AG08396 (cell line): ENCODE measurements at places on chromosomes 1 and 21.

DNA sequence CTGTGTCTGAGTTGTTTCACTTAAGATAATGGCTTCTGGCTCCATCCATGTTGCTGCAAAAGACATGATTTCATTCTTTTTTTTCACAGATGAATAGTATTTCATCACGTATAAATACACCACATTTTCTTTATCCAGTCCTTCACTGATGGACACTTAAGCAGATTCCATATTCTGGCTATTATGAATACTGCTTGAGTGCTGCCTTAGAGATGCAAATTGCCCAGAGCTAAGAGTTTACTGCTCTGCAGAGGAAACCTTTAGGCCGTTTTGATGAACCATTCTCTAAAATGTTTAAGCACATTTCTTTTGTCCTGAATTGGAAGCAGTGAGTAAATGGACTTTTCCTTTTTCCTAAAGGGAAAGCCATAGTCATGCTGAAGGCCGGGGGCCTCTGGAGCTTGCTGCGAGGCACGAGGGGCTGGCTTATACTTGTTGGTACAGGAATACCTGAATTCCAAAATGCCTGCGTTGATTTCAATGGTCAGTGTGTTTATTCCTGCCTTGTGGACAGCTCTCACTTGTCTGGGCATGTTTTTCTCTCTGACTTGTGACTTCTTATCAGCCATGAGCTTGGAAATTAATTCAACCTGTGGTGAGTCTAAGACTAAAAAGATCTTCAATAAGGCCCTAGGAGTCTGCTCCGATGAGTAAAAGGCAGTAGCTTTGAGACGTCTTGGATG is 201.0 kb upstream of the MAP1LC3C start:
- no peak for DNase-seq

DNA sequence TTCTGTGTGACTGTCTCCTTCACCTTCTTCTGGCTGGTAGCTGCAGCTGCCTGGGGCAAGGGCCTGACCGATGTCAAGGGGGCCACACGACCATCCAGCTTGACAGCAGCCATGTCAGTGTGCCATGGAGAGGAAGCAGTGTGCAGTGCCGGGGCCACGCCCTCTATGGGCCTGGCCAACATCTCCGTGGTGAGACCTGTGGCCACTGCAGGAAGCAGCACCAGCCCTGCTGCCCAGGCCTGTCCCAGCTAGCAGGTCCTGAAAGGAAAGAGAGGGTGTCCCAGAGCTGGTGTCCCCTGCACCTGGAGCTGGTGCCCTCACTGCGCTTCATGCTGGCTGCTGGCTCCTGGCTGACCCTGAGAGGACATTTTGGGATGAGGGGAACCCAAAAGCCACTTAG is 5.9 kb upstream of the ATXN7L2 start:
- DNase-seq: no peak

DNA sequence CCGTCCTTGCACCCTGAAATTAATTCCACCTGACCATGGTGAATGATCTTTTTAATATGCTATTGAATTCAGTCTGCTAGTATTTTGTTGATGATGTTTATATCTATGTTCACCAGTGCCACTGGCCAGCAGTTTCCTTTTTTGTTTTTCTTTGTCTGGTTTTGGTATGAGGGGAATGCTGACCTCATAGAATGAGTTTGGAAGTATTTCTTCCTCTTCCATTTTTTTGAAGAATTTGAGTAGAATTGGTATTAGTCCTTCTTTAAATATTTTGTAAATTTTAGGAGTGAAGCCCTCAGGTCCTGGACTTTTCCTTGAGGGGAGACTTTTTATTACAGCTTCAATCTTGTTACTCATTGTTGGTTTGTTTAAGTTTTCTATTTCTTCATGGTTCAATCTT is 231.6 kb downstream of the MRPL39 start:
- DNase-seq: no peak

DNA sequence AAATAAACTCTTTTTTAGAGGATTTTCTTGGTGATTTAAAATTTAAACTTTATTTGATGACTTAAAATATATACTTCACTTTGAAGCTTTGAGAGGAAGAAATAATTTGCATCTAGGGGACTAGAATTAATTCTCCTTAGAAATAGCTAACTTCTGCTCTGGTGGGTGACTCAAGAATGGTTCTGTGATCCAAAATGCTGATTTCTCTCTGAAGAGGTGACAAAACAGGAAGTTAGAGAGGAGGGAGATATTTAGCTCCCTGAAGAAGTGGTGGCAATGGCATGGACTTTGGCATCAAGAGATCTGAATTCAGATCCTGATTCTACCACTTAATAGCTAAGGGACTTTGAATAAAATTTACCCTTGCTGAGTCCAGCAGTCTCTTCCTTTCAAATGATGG is 125.8 kb upstream of the ATP1B1 start:
- no peak for DNase-seq

GRCh38 chr1:222798116-222798515 is 16.7 kb upstream of the DISP1 start:
- peak; percentile 20 for DNase-seq

- DNase-seq: peak; percentile 36
Observed at GRCh38 chr1:215710036-215710898, 143.2 kb downstream of the KCTD3 start.

DNA sequence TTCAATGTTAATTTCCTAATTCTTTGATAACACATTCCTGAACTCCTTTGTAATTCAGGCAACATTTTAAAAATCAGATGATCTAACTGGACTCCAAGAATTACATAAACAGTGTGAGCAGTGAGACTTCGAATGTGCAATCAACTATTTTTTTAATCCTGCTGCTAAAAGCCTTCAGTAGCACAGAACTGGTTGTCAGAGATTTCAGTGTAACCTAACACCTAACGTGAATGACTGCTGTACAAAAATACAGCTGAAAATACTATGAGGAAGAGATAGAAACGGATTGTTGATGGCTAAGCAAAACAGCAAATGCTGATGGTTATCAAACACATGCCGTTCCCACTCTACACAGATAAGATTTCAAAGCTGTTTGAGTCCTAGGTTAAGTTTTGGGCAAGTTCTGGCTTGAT is 46.1 kb downstream of the APP start:
- DNase-seq: no peak

GRCh38 chr1:101613546-101613945 is 376.7 kb downstream of the S1PR1 start:
- DNase-seq: no peak

DNA sequence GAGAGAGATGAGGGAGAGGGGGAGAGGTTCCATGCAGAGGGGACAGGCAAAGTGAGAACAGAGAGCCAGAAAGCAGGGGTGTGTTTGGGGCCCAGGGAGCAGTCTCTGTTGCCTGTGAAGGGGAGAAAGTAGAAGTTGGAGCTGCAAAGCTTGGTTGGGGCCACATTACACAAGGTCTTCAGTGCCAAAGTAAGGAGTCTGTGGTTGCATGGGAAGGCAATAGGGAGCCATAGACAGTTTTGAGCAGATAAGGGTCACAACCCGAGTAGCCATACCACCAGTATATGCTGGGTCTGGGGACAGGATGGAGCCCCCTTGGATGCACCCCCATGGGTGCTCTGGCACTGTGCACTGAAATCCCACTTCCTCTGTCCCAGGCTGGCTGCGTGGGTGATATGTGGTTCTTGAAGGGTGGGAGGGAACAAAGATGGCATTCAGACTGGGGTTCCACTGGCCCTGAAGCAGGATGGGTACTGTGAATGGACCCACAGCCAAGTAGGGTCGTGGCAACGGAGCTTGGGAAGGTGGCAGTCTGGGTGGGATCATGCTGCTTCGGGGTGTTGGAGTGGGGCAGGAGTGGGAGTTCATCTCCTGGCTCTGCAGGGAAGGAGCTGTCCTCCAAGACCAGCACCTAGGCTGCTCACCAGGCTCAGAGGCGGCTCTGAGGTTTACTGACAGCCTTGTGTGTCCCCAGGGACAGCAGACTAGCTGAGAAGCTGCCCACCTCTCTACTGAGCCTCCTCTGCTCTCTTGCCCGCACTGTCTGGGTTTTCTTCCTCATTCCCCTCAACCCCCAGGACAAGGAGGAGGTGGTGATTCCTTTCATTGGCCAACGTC is 12.1 kb downstream of the DRAXIN start:
- DNase-seq: no peak

GRCh38 chr1:60065199-60065598 is 8.4 kb downstream of the C1orf87 start:
- no peak for DNase-seq

DNA sequence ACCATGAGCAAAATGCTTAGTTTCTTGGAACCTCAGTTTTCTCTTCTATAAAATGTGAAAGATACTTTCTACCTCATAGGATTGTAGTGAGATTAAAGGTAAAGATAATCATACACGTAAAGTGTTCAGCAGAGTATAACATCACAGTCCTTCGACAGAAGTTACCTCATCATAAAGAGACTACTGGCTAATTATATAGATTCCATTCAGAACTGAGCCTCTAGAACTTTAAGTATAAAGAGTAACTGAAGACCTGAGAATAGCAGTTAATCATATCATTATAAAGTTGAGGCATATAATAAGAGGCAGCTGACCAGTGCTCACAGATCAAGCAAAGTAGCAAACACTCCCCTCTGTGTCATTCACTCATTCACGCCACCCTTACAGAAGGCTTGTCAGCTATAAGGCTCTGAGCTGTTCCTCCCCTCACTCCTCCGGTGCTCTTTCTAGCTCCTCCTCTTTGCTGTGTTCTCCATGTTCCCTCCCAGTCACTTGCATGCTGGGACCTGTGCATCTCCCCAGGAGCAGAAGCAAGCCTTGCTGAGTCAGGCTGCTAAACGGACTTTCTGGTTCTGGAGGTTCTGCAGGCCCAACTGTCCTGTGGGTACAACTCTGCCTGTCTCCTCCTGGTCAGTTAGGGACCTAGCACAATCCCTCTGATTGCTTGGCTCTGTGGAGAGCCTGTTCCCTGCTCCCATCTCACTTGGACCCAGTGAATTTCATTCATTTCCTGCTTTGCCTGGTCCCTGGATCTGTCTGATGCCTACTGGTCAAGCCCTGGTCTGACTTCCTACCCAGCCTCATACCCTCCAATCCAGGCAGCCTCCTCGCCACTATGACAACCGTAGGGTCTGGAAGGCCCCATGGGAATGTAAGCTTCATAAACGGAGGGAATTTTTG is 28.3 kb upstream of the LY9 start:
- DNase-seq: no peak

- DNase-seq: no peak
Observed at GRCh38 chr21:37677006-37677405, 239.3 kb downstream of the KCNJ6 start.

- DNase-seq: no peak
Observed at GRCh38 chr21:32888971-32889370, 117.4 kb upstream of the PAXBP1 start.

DNA sequence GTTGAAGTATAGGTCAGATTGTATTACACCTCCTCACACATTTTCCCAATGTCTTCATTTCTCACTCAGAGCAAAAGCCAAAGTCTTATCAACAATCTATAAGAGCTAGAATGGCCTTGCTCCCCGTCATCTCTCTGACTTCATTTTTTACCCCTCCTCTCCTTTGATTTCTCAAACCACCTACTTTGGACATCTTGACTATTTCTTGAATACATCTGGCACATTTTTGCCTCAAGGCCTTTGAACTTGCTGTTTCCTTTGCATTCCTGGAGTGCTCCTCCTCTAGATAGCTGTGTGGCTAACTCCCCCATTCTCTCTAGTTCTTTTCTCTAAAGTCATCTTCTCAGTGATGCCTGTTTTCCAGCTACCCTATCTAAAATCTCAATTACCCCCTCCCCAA is 7.2 kb upstream of the XCL2 start:
- DNase-seq: no peak

GRCh38 chr1:236083650-236084385 is 18.9 kb upstream of the NID1 start:
- no peak for DNase-seq

DNA sequence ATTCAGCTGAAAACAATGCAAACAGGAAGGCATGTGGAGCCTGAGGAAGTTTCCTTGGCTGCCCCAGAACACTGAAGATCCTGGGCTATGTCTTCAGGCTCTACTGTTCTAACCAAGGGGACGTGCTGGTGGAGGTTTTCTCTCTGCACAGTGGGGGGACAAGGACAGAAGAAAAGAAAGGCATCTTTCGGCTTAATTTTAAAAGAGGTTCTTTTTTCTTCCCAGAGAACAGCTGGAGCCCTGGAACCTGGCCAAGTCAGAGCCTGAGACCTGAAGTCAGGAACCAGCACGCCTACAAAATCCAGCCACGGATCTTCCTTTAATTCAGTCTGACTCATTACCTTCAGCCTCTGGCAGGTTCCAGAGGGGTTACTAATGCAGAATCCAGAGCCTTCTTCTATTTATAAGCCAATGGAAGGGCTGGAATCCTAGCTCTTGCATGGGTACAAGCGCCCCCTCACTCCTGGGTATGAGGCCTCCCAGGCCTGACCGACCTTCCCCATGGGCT is 19.8 kb downstream of the CTNNBIP1 start:
- DNase-seq: peak; percentile 83

- no peak for DNase-seq
Observed at GRCh38 chr1:160413716-160414115, 13.4 kb downstream of the VANGL2 start.

DNA sequence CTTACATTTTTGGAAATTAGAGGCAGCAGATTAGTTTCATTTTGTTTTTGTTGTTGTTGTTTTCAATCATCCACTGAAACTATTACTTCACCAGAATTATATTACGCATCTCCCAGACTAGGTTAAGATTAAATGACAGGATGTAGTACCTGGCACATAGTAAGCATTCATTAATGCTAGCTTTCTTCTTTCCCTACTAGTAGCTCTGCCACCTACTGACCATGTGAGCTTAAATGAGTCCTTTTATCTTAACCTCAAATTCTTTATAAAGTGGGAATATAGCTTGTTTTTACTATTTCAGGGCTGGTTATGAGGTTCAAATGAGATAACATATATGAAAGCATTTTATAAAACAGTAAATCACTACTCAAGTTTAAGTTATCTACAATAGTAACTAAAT is 10.2 kb upstream of the ASPM start:
- DNase-seq: no peak

DNA sequence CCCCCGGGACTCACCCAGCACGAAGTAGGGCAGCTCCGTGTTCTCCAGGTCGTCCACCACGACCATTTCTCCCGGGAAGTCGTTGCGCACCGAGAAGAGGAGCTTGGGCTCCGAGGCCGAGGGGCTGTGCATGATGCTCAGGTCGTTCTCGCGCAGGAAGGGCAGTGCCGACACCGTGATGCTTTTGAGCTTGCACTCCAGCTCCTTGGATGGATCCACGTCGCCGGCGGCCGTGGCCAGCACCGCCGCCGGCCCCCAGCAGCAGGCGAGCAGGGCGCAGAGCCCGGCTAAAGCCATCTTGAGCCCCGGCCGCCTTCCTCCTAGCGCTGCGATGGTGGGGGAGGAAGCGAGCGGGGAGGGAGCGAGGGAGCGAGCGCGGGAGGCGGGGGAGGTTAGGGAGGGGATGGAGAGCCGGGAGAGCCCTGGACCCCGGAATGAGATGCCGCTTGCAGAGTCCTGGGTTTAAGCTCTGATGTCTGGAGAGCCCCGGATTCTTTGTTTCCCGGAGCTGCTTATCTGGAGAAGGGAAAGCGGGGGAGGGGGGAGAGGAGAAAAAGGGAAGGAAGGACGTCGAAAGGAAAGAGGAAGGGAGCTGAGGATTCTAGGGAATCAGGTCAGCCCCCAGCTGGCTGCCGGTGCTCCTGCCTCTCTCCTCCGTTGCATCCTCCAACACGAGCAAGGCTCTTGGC is at the start of gene ASTN1:
Gene ASTN1, minus strand, starts transcription at position 333 of the 689 bp plus-strand sequence. Its CDS starts 36 bp downstream, at position 297.
- DNase-seq: peak; percentile 24
